Activated B cell treated with CpG ODN at 0.5 μM for 24 hours (primary cell): ENCODE measurements at places on chromosomes 4 and X. TPM values are rescaled to one million over a fixed set of nuclear protein-coding genes. Genes with fewer than 3 reads are reported as not detected.

The TTC29 gene
- total RNA-seq: not detected in 2 replicates

The CFAP299 gene
- total RNA-seq: not detected in 2 replicates

The PROM1 gene
- not detected in 2 replicates for total RNA-seq

The HS3ST1 gene
- 0.59 and 2.1 TPM in 2 replicates for total RNA-seq

The NHSL2 gene
- 0.29 TPM in 2 replicates for total RNA-seq
